ENCODE measurements at places on chromosomes 2 and 18.
A peak's percentile ranks its signal among the peaks of the same experiment; 100 is the strongest.

- peak; percentile 16 for DNase-seq
Measured at GRCh38 chr2:38099099-38100028, 23.4 kb upstream of the CYP1B1 start.

DNA sequence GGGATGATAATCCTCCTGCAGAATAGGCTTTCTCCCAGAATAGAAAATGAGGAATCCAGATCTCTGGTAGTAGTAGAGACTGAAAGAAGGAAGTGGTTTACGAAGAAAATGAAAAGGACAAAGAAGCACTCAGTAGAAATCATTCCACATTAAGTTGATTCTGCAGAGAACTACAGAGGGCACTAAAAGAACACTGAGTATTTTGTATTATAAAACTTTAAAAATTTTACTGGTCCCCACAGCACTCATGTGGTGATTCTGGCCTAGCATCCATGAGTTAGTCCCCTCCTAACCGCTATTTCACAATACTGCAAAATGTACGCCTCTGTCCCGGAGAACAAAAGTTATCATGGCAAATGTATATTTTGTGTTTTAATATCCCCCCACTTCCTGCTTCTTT is 42.9 kb upstream of the SLC35F5 start:
- peak; percentile 24 for DNase-seq

- DNase-seq = no peak
Measured at GRCh38 chr2:28475088-28475595, 20.7 kb upstream of the PLB1 start.

- peak; percentile 73 for DNase-seq
Measured at GRCh38 chr2:101520246-101520645, 45.3 kb upstream of the RFX8 start.

GRCh38 chr2:104518256-104518655 is 335.7 kb upstream of the POU3F3 start:
- DNase-seq = no peak

DNA sequence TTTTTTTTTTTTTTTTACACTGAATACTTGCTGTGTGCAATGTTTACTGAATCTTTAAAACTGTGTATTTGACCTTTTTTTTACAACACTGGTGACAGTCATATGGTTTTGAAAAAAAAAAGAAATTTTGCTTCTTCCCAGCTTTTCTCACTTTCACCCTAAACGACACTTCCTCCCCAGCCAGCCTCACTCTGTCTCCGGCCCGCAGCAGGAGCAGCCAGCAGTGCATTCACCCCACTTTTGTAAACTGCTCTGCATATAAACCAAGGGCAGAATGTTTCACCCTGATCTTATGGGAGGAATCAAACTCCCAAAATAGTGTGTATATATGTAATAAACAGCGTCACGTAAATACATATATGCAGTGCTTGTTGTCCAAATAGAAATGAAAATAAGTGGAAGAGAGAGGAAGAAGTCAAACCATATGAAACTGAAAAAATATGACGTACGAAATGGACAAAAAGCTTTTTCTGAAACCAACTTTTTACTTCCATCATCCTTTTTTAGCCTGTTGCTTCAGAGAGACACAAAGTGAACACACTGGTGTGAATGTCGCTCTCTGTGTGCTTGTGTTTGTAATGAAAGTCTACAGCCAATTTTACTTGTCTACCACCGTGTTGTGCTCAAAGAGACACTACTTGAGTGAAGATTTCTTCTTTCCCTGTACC is 54.2 kb downstream of the ZCCHC2 start:
- DNase-seq = no peak

DNA sequence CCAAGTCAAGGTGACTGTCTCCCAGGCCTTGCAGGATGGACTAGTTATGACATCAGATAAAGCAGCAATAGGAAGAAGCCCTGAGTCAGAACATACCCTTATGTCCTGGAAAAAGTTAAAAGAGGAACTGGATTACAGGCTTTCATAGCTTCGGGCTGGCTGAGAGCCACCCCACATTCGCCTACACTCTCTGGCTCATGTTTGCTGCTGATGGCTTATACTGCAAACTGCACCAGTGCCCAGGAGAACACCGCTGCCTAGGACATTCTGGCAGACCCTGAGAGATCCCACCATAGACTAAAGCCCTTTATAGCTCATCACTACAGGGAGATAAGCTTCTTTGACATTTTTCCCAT is 20.3 kb downstream of the SLC8A1 start:
- DNase-seq = peak; percentile 93

DNA sequence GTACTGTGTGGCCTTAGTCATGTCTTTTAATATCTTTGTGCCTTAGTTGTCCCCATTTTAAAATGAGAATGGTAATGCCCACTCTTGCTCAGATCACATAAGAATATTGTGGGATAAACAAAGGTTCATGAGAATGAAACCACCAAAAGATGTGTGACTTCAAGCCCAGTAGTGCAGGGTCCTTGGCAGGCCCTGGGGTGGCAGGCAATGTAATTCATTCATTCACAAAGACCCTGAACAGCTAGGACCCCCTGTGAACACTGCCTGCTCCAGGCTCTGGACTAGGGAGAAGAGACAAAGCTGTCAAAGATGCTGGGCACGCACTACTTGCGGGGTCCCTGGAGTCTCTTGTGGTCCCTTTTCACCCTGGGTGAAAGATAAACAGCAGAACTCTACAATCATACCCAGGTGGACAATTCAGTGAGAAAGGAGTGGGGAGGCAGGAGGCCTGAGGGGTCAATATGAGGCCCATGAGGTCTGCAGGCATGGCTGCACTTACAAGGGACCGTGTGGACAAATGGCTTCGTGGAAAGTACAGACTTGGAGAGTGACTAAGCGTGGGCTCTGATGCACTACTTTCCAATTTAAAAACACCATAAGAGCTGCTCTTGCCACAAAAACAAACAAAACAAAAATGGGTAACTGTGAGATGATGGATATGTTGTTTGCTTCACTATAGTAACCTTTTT is 136.1 kb downstream of the SMAD7 start:
- DNase-seq = no peak

GRCh38 chr2:29317077-29317517 is 201.9 kb downstream of the CLIP4 start:
- DNase-seq = peak; percentile 57

GRCh38 chr18:35983818-35984217 is 11.3 kb downstream of the RMP24 start:
- DNase-seq = peak; percentile 87

GRCh38 chr2:38489846-38490245 is 112.8 kb upstream of the ATL2 start:
- no peak for DNase-seq

DNA sequence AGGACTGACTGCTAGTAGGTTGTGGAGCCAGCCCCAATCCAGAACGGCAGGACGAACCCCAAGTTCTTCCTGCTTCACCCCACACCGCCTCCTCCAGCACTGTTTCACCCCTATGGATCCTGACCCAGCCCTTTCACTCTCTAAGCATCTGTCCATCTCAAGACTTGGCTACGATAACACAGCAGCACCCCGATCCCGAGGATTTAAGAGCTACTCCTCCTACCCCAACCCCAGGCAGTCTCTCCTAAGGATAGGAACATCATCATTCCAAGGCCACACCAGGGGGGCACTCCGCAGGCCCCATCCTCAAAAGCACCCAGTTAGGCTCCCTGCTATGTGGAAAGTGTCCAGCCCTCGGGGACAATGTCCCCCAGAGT is 645 bp downstream of the KCTD18 start:
- peak; percentile 17 for DNase-seq

GRCh38 chr2:236510034-236510433 is 59.6 kb upstream of the ACKR3 start:
- DNase-seq = no peak

GRCh38 chr2:223779877-223780276 is 57.5 kb downstream of the AP1S3 start:
- DNase-seq = peak; percentile 65

GRCh38 chr2:112148477-112148876 is 10.3 kb downstream of the FBLN7 start:
- no peak for DNase-seq

DNA sequence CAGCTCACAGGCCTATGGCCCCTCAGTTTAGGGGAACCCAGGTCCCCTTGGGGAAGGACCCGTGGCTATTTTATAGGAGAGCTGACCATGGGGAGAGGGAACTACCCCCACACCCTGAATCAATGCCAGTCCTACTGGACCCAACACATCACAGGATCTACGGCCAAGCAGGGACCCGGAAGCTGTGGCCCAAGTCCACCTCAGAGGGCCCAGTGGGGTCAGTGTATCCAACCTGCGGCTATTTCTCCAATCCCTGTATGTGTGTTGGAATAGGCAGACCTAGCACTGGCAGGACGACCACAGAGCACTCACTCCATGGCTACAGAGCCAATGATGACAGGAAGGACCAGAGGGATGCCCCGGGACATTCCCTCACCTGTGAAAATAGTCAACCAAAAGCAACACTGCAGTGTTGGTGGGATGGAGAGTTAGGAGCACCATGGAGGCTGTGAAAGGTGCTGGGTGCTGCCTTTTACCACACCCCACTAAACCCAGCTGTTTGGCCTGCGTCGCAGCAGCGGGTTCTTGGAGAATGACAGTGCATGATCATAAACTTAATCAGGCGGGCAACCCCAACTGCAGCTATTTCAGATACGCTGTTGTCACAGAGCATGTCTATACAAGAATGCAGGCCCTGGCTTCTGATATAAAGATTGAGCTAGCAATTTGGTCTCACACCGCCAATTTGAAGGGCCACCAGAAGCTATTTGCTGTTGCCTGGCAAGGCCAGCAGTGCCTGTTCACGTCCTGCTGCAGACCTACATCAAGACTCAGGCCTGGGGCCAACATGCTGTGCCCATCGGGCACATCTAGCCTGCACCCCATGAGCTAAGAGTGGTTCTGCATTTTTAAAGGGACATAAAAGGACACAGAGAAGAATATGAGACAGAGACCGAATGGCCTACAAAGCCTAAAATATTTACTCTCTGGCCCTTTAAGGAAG is 110.4 kb downstream of the EIPR1 start:
- no peak for DNase-seq

DNA sequence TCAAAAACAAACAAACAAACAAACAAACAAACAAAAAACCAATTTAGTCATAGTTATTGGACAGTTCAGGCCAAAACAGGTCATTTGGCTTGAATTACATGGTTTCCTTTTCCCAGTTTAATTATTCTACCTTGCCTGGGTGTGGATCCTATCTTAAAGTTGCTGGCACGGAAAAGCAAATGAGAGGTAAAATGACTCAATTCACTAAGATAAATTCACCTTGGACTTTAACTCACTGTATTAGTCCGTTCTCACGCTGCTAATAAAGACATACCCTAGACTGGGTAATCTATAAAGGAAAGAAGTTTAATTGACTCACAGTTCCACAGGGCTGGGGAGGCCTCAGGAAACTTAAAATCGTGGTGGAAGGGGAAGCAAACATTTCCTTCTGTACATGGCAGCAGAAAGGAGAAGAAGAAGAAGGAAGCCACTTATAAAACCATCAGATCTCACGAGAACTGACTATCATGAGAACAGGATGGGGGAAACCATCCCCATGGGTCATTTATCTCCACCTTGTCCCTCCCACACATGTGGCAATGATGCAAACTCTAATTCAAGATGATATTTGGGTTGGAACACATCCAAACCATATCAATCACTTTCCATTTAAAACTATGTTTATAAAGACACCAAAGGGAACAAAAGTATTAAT is 22.5 kb upstream of the TRAPPC8 start:
- DNase-seq = peak; percentile 17

DNA sequence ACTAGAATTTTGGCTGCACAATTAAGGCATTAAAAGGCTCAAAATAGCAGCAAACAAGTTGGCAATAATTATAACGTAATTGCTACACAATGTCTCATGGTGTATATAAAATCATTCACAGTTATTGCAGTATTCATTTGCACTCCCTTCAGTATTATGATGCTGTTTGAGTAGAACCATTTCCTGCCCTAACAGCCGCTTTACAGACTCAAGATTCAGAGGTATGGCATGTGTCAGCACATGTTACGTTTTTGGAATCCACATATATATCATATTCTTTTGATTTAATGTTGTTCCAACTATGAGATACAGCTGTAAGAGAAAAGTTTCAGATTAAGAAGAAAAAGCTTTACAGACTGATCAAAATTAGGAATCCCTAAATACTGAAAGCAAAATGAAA is 56.3 kb upstream of the NCKAP5 start:
- DNase-seq = no peak

GRCh38 chr18:63162271-63163014 is 157.1 kb downstream of the BCL2 start:
- DNase-seq = peak; percentile 71

Measured in fibroblast of mammary gland (primary cell).